ENCODE measurements at places on chromosomes 12 and 14. TPM values are rescaled to one million over a fixed set of nuclear protein-coding genes. Genes with fewer than 3 reads are reported as not detected.

RIPK3 gene
- 6.6 TPM for total RNA-seq

ADAMTS20 gene
- total RNA-seq = not detected

- H3K27ac ChIP-seq = no peak overlapping the region
- DNase-seq = no peak
- H3K4me1 ChIP-seq = no peaks in the 10 kb centered on the region
- H3K36me3 ChIP-seq = no peaks in the 10 kb centered on the region
- H3K4me3 ChIP-seq = no peak overlapping the region
- no peaks in the 10 kb centered on the region for H3K27me3 ChIP-seq
Observed at GRCh38 chr12:94677778-94678177, 27.4 kb upstream of the TMCC3 start.

DNA sequence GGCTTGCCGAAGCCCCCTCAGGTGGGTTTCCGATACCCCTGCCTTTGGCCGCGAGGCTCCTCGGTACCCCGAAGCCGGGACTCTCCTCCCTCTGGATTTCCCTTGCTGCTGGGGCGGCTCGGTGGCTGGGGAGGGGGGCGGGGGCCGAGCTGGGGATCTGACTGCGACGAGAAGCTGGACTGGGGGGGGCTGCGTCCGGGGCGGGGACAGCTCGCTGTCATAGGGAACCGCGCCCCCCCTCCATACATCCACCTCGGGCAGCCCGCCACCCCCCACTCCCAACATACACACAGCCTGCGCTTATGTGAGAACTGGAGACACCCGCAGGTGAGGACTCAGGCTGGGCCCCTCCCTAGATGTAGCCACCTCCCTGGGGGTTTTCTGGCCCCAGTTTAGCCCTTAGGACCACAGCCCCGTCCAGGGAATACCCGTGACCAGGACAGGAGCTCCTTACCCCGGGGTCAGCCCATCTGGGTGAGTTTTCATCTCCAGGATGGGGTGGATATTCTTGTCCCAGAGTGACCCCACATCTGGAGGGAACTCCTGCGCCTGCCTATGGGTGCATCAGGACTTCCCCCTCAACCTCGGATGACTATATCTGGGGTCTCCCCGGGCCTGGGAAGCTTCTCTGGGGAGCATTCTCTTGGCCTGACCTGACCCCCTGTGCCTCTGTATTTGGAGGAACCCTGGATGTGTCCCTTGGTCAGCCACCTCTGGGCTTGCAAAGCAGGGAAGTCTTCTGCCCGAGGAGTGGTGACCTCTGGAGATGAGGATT lies 687 bp downstream of the ASIC1 start:
- H3K27me3 ChIP-seq = no peaks in the 10 kb centered on the region
- DNase-seq = no peak
- no peak overlapping the region for H3K27ac ChIP-seq
- peaks cover 6% of the 10 kb centered on the region for H3K4me1 ChIP-seq
- H3K36me3 ChIP-seq = no peaks in the 10 kb centered on the region
- peak overlapping the region; percentile 34 for H3K4me3 ChIP-seq

GNS gene
- 106 TPM for total RNA-seq

GRCh38 chr14:34792598-34792997 lies 78.2 kb upstream of the CFL2 start:
- H3K27me3 ChIP-seq = no peaks in the 10 kb centered on the region
- no peaks in the 10 kb centered on the region for H3K36me3 ChIP-seq
- no peaks in the 10 kb centered on the region for H3K4me1 ChIP-seq
- H3K4me3 ChIP-seq = no peak overlapping the region
- DNase-seq = no peak

- H3K27ac ChIP-seq = peak overlapping the region; percentile 100
- H3K4me3 ChIP-seq = peak overlapping the region; percentile 79
- DNase-seq = peak; percentile 94
- no peaks in the 10 kb centered on the region for H3K36me3 ChIP-seq
- H3K4me1 ChIP-seq = peaks cover 20% of the 10 kb centered on the region
Observed at GRCh38 chr12:46383654-46384450, 11.3 kb upstream of the SLC38A2 start.

GRCh38 chr14:68511129-68512047 lies 281.5 kb downstream of the ZFP36L1 start:
- H3K27ac ChIP-seq = peak overlapping the region; percentile 87
- H3K4me3 ChIP-seq = no peak overlapping the region
- no peaks in the 10 kb centered on the region for H3K36me3 ChIP-seq
- no peaks in the 10 kb centered on the region for H3K27me3 ChIP-seq
- peak; percentile 67 for DNase-seq
- peaks cover 29% of the 10 kb centered on the region for H3K4me1 ChIP-seq

DNA sequence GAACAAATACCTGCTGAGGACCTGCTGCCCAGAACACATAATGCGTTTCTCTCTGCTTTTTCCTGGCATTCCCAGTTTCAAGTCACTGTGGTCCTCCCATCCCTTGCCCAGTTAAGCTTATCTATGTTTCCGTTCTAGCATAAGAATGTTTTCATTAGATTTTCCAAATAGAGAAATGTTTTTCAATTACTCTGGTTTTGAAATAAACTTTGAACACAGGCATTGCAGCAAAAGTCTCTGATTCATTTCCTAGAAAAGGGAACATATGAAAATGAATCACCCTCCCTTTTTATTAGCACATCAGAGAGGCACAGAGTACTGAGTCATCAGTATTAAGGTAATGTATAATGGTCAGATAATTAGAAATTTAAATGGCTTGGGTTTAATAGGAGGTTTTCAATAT lies 201.1 kb upstream of the TMEM260 start:
- H3K4me1 ChIP-seq = no peaks in the 10 kb centered on the region
- H3K4me3 ChIP-seq = no peak overlapping the region
- H3K27me3 ChIP-seq = no peaks in the 10 kb centered on the region
- no peak for DNase-seq
- H3K27ac ChIP-seq = no peak overlapping the region
- no peaks in the 10 kb centered on the region for H3K36me3 ChIP-seq

- H3K27me3 ChIP-seq = no peaks in the 10 kb centered on the region
- H3K4me1 ChIP-seq = no peaks in the 10 kb centered on the region
- DNase-seq = no peak
- H3K4me3 ChIP-seq = no peak overlapping the region
- H3K36me3 ChIP-seq = no peaks in the 10 kb centered on the region
- no peak overlapping the region for H3K27ac ChIP-seq
Observed at GRCh38 chr12:104513681-104514080, 56.9 kb downstream of the CHST11 start.

- no peaks in the 10 kb centered on the region for H3K27me3 ChIP-seq
- no peaks in the 10 kb centered on the region for H3K36me3 ChIP-seq
- H3K4me3 ChIP-seq = no peak overlapping the region
Observed at GRCh38 chr12:105259226-105259625, 23.3 kb upstream of the APPL2 start.

FAM186B gene
- total RNA-seq = 0.21 TPM

DNA sequence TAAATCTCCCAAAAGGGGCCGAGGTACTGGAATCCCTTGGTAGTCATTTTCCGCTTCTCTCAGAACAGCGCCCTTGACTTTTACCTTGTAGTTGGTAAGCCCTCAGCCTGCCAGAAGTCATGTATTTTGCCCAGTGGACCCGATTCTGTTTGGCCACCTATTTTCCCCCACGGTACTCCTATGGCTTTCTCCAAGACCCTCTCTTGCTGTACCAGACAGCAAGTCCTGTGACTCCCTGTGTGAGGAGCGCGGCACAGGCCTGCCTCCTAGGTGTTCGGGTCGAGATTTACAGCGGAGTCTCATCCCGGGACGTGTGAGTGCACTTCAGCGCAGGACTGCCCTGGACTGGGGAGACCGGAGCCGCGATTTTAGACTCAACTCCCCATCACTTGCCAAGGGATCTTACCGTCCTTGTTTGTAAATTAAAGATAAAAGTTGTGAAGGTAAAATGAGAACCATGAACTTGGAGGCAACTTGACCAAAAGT lies 1.1 kb upstream of the MBD6 start:
- DNase-seq = peak; percentile 67
- peaks cover 12% of the 10 kb centered on the region for H3K4me1 ChIP-seq
- H3K27me3 ChIP-seq = no peaks in the 10 kb centered on the region
- peak overlapping the region; percentile 99 for H3K27ac ChIP-seq
- H3K4me3 ChIP-seq = peak overlapping the region; percentile 88

- no peaks in the 10 kb centered on the region for H3K36me3 ChIP-seq
- no peak overlapping the region for H3K27ac ChIP-seq
- H3K27me3 ChIP-seq = no peaks in the 10 kb centered on the region
Observed at GRCh38 chr14:97456958-97457357, 659.8 kb downstream of the VRK1 start.

GRCh38 chr12:86712425-86712843 lies 456.2 kb upstream of the MGAT4C start:
- H3K4me3 ChIP-seq = no peak overlapping the region
- no peaks in the 10 kb centered on the region for H3K36me3 ChIP-seq
- H3K4me1 ChIP-seq = no peaks in the 10 kb centered on the region
- no peak overlapping the region for H3K27ac ChIP-seq
- no peak for DNase-seq

GRCh38 chr14:102212356-102212755 lies 72.7 kb downstream of the WDR20 start:
- H3K4me3 ChIP-seq = no peak overlapping the region
- H3K27me3 ChIP-seq = no peaks in the 10 kb centered on the region
- no peaks in the 10 kb centered on the region for H3K36me3 ChIP-seq
- no peaks in the 10 kb centered on the region for H3K4me1 ChIP-seq

GRCh38 chr14:59116984-59117415 lies 71.5 kb upstream of the DAAM1 start:
- no peaks in the 10 kb centered on the region for H3K36me3 ChIP-seq
- H3K4me3 ChIP-seq = no peak overlapping the region
- no peaks in the 10 kb centered on the region for H3K4me1 ChIP-seq
- no peak overlapping the region for H3K27ac ChIP-seq
- no peaks in the 10 kb centered on the region for H3K27me3 ChIP-seq
- no peak for DNase-seq

GRCh38 chr12:66119870-66120241 lies 10.7 kb downstream of the LLPH start:
- no peak for DNase-seq
- no peak overlapping the region for H3K27ac ChIP-seq
- H3K4me3 ChIP-seq = no peak overlapping the region
- no peaks in the 10 kb centered on the region for H3K36me3 ChIP-seq
- no peaks in the 10 kb centered on the region for H3K27me3 ChIP-seq
- no peaks in the 10 kb centered on the region for H3K4me1 ChIP-seq

DNA sequence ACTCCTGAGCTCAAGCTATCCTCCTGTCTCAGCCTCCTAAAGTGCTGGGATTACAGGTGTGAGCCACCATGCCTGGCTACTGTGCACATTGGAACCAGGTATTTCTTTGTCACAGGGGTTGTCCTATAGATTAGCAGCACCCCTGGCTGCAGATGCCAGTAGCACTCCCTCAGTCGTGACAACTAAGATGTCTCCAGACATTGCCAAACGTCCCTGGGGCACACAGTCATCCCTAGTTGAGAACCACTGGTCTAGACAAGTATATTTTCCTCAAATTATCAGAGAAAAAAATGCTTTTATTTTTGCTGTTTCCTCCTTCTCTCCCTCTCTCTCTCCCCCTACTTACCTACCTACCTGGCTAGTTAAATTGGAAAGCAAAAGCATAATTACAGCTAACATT lies 17.9 kb upstream of the P2RX7 start:
- H3K36me3 ChIP-seq = no peaks in the 10 kb centered on the region
- no peak overlapping the region for H3K4me3 ChIP-seq
- no peaks in the 10 kb centered on the region for H3K4me1 ChIP-seq
- DNase-seq = no peak
- no peaks in the 10 kb centered on the region for H3K27me3 ChIP-seq
- no peak overlapping the region for H3K27ac ChIP-seq

CD4 gene
- 8.4 TPM for total RNA-seq

- H3K27ac ChIP-seq = peak overlapping the region; percentile 73
- no peaks in the 10 kb centered on the region for H3K36me3 ChIP-seq
- no peaks in the 10 kb centered on the region for H3K27me3 ChIP-seq
Observed at GRCh38 chr12:104499668-104500332, 43.1 kb downstream of the CHST11 start.

DNA sequence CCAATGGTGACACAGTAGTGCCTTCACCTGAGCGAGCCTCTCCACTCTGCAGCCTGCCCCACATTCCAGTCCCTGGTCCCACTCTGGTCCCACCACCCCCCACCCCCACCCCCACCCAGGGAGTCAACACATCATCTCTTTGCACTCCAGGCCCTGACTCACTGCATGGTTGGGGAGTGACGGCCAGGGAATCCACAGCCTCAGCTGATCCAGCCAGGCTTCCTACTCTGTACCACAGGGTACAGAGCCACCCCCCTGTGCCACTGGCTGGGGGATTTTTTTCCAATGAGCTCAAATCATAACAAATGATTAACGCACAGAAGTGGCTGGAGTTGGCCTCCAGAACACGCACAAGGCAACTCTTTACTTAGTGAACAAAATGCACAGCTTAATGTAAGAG lies 233.7 kb downstream of the NTF3 start:
- H3K27me3 ChIP-seq = no peaks in the 10 kb centered on the region
- H3K36me3 ChIP-seq = no peaks in the 10 kb centered on the region
- no peak overlapping the region for H3K27ac ChIP-seq
- no peaks in the 10 kb centered on the region for H3K4me1 ChIP-seq
- no peak overlapping the region for H3K4me3 ChIP-seq

GRCh38 chr12:68080577-68080976 lies 79.0 kb downstream of the IFNG start:
- H3K36me3 ChIP-seq = no peaks in the 10 kb centered on the region
- H3K4me3 ChIP-seq = no peak overlapping the region
- H3K4me1 ChIP-seq = no peaks in the 10 kb centered on the region
- no peak for DNase-seq

DNA sequence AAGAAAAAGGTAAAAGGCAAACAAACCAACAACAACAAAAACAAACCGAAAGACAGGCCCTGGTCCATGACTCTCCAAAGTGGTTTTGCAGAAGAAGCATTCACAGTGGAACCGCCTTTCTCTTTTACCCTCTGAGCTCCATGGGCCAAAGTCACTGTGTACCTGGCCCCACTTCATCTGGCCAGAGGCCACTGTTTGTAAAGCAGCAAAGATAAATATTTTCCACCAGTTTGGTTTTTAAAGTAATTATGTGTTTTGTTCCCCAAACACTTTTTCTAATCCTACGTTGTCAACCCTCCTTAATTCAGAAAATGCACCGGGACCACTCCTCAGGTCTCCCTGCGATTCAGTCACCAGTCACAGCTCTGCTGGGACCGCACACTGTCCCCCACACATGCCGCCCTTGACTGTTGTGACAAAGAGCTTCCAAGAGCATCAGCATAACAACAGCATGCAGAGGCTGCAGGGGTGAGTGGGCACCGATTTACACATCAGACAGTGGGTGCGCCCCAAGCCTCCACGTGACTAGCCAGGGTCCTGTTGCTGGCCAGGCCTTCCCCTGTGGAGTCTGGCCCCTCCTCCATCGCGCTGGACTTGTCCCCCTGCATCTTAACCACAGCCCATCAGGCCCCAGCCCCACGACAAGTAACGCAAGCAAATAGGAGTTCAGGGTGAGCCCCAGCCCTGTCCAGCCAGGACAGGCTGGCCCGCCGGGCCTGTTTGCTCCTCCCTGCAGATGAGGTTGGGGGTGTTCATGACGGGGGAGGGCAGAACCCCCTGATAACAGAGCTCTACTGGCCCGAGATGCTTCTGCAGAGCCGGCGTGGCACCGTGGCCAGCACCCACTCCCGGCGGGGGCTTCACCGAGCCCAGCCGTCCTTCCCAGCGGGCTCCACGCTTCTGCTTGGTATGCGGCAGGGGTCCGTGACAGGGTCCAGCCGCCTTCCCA lies 65.2 kb upstream of the DIO3 start:
- H3K27me3 ChIP-seq = no peaks in the 10 kb centered on the region
- H3K4me3 ChIP-seq = no peak overlapping the region
- no peaks in the 10 kb centered on the region for H3K4me1 ChIP-seq

Data from uterus (tissue), 4 donors.